ENCODE measurements at places on chromosomes 6 and 20. TPM values are rescaled to one million over a fixed set of nuclear protein-coding genes. Genes with fewer than 3 reads are reported as not detected.

DNA sequence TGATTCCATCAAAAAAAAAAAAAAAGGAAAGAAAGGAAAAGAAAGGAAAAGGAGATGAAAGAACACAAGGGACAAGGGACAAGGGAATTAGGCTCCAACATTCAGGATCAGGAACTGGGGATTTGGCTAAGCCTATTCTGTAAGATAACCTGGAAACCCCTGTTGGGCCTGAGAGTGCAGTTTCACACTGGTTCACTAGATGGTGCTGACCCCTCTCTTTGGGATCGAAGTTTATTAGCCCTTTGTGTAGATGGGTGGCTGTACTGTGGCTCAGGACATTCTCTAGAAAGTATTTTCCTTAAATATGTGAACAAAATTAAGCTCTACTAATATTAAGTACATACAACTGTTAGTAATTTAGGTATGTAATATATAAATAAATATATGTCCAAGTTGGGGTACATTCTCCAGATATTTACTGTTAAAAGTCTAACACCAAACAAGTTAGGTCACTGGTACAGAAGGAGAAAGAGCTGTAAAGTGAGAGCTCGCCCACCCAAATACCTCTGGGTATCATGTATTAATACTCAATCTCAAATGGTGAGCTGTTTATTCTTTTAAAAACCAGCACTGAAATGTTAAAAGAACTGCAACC, 6.3 kb downstream of the OR2A4 start:
- no peak for DNase-seq
- no peak overlapping the region for H3K4me3 ChIP-seq
- no peaks in the 10 kb centered on the region for H3K27me3 ChIP-seq
- no peak overlapping the region for H3K27ac ChIP-seq
- no peaks in the 10 kb centered on the region for H3K36me3 ChIP-seq

The GLP1R gene
- 0.07 TPM for total RNA-seq

- H3K4me3 ChIP-seq, result peak overlapping the region; percentile 63
- no peak for DNase-seq
- H3K36me3 ChIP-seq, result no peaks in the 10 kb centered on the region
- H3K27me3 ChIP-seq, result no peaks in the 10 kb centered on the region
- H3K4me1 ChIP-seq, result peaks cover 33% of the 10 kb centered on the region
Observed at GRCh38 chr6:28940294-28940857, 16.6 kb upstream of the TRIM27 start.

The MDC1 gene
- 68.0 TPM for total RNA-seq

GRCh38 chr6:30572148-30572547, 906 bp downstream of the ABCF1 start:
- H3K36me3 ChIP-seq, result peaks cover 17% of the 10 kb centered on the region
- no peak for DNase-seq
- peak overlapping the region; percentile 87 for H3K27ac ChIP-seq
- H3K27me3 ChIP-seq, result no peaks in the 10 kb centered on the region
